SW 1271 (cell line): ENCODE measurements at places on chromosomes 1 and 21.

DNA sequence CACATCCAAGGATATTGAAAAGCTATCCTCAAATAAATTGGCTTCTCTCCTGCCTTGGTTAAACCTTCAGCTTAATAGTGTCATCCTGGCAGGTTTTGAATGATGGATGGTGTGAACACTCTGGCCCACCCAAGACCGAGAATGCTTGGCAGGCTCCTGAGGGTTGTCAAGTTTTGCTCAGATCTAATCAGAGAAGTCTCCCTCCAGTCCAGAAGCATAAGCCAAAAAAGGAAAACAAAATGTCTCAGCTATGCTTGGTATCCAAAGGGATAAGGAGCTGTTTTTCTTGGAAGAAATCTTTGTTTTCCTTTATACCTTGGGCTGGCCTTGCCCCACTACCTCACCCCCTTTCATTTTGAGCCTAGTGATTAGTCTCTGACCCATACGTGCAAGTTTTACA is 172.7 kb downstream of the CRB1 start:
- no peak for DNase-seq

DNA sequence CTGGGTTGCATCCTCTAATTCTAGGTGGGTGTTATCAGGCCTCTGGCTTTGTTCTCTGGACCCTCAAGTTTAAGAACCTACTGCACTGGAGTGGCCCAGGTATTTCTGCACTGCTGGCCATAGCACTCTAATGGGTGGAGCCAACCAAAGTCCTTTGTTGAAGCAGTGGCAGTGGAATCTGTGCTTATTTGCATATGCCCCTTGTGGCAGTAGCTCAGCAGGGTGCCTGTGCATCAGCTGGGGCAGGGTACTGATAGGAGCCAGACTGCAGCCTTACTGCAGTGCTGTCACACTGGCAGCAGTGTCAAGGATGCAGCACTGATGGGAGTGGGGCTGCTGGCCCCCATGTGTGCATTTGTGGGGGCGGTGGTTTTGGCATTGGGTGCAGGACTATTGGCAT is 660.6 kb downstream of the LRRIQ3 start:
- no peak for DNase-seq

GRCh38 chr1:28965271-28965870 is 51.0 kb downstream of the EPB41 start:
- DNase-seq = no peak

GRCh38 chr1:147171399-147172167 is 687 bp downstream of the PRKAB2 start:
- no peak for DNase-seq

GRCh38 chr21:35400233-35400939 is 351.3 kb upstream of the RUNX1 start:
- peak; percentile 71 for DNase-seq

DNA sequence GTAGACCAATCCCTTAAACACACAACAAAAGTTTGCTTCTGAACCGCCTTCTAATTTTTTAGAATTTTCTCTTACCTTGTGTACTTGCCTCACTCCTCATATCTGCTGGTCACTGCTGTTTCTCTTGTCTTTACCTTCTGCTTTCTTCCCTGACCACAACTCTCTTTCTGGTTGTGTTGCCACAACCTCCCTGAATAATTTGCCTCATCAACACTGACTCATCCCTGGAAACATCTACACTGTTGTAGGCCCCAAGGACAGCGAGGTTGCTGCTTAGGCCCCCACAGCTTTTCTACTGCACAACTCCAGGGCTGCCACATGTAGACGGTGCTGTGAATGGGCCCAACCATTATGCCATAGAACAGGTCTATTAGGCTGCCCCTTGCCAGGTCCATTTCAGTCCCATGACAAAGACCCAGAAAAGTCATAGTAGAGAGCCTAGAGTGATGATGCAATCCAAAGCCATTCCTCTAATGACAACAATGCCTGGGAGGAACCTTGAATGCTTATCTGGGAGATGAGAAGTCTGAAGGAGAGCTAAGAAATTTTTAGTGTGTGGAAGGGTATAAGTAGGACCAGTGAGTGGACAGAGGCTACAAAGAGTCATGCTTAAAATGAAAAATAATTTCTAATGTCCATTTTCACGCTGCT is 36.6 kb upstream of the LCE5A start:
- DNase-seq = no peak

DNA sequence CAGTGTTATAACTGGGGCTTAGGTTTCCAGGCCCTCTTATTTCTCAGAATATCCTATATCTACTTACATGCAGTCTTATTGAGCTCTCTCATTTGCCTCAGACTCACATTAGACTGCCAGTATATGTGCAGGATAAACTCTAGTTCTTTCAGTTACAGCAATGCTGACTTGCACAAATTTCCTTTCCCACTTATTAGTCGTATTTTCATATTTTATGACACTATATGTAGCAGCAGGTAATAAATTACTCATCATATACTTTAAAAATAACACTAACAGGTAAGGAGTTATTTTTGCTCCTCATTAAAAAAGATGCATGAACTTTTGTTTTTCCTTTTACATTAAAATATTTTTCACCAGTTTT is 65.7 kb downstream of the GADD45A start:
- DNase-seq = no peak

DNA sequence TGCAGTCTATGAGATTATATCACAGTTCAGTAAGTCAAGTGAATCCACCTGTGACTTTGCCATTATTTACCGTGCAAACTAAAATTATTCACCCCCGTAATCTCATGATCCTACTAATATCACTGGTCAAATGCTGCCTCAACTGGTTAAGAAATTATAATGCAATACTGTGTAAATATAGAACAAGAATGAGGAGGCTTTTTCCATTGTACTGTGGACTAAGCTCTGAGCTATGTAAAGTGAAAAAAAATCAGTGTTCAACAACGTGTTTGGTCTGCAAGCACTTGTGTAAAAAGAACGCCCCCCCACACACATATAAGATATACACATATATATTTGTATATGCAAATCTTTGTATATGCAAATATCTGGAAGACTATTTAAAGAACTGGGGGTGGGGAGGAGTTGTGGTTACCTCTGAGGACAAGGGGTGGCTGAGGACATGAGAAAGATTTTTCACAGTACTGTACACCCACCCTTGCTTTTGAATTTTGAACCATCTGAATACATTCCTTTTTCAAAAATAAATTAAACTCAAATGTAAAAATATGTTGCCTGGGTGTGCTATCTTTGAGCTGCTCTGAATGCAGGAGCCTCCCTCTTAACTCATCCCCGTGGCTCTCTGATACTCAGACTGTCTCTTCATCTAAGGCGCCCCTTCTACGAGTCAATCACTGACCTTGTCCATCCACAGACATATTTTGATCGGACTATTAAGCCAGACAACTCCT is 57.0 kb downstream of the PTP4A2 start:
- DNase-seq = no peak
